Muscle of leg (tissue), 16 donors: ENCODE measurements at places on chromosomes 16 and 17. TPM values are rescaled to one million over a fixed set of nuclear protein-coding genes. Genes with fewer than 3 reads are reported as not detected.

- DNase-seq, result no peak
These were observed 26.8 kb upstream of the PVALEF start for GRCh38 chr17:81138500-81138899.

DNA sequence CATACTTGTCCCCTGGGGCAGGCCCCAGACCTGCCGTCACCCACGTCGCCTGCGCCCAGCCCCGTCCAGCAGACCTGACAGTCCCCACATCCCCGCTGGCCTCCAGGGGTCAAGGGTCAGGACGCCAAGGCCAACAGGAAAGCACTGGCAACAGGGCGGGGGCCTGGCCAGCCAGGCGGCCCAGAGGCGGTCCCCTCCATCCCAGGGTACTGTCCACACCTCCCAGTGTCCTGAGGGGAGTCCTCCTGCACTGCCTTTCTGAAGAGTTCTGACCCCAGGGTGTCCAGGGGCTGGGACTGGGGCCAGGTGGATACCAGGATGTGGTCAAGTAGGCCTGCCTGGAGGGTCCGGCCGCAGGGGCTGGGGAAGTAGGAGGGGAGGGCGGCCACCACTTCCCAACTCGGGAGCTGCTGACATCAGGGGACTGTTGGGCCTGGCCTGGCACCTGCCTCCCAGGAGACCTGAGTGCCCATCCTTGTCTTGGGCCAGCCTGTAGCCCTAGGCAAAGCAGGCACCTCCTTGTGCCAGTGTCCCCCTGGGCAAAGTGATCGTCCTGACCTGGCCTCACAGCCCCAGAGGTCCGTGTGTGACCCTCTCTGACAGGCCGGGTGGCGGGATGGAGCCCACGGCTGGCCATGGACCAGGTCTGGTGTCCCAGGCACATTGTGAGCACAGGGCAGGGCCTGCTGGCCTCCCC lies 6.7 kb upstream of the AXIN1 start:
- DNase-seq, result no peak

DNA sequence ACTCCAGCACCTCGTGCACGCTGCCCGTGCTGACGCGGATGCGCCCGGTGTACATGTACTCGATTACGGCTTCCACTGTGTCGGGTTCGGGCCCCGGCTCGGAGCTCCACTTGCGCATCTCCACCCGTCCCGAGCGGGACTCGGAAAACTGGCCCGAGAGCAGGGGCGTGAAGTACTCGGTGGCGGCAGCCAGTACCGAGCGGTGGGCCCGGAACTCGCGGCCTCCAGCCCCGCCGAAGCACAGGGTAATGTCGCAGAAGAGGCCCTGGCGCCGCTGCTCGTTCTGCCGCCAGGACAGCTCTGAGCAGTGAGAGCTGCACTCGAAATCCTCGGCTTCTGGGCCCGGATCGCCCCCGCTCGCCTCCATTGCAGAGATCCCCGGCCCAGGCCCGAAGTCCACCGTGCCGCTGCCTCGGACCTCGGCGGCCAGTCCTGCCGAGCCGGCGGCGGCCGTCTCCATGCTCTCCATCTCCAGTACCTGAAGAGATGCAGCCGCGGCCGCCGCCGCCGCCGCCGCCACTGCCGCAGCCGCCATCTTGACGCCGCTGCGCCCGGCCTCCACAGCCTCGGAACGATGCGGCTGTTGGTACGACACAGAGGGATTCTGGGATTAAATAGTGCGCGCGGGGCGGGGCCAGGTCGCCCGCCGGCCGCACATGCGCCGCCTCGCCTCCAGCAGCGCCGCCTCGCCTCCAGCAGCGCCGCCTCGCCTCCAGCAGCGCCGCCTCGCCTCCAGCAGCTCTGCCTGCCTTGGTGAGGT lies at the start of gene KLHL11:
KLHL11 (minus strand) TSS at position 588 of the 760 bp plus-strand sequence; CDS start at position 535, 53 bp downstream.
- DNase-seq, result peak; percentile 96

GRCh38 chr16:67104061-67104460 lies 5.7 kb upstream of the PHAF1 start:
- DNase-seq, result peak; percentile 34

- peak; percentile 21 for DNase-seq
These were observed 47.8 kb upstream of the BAHCC1 start for GRCh38 chr17:81347437-81347836.

DNA sequence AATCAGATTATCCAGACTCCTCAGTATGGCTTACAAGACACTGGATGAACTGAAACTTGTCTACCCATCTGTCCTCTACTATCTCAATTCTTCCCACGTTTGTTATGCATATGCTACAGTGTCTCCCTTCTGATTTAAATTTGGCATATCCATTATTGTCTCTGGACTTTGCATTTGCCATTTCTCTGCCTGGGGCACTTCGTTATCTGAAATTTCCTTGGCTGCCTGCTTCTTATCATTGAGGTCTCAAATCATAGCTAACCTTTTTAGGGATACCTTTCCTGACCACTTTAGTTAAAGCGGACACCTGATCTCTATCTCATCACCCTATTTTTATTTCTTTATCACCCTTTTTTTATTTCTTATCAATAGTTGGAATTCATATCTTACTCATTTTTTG lies 853.4 kb downstream of the KCNJ2 start:
- DNase-seq, result no peak

The CHTF18 gene
- total RNA-seq, result 14.5 TPM

The ETV4 gene
- 4.0 TPM for total RNA-seq

The SPPL2C gene
- not detected for total RNA-seq

The SPATA32 gene
- 0.04 TPM for total RNA-seq
